ENCODE measurements at places on chromosomes 7 and 10. TPM values are rescaled to one million over a fixed set of nuclear protein-coding genes. Genes with fewer than 3 reads are reported as not detected.

DNA sequence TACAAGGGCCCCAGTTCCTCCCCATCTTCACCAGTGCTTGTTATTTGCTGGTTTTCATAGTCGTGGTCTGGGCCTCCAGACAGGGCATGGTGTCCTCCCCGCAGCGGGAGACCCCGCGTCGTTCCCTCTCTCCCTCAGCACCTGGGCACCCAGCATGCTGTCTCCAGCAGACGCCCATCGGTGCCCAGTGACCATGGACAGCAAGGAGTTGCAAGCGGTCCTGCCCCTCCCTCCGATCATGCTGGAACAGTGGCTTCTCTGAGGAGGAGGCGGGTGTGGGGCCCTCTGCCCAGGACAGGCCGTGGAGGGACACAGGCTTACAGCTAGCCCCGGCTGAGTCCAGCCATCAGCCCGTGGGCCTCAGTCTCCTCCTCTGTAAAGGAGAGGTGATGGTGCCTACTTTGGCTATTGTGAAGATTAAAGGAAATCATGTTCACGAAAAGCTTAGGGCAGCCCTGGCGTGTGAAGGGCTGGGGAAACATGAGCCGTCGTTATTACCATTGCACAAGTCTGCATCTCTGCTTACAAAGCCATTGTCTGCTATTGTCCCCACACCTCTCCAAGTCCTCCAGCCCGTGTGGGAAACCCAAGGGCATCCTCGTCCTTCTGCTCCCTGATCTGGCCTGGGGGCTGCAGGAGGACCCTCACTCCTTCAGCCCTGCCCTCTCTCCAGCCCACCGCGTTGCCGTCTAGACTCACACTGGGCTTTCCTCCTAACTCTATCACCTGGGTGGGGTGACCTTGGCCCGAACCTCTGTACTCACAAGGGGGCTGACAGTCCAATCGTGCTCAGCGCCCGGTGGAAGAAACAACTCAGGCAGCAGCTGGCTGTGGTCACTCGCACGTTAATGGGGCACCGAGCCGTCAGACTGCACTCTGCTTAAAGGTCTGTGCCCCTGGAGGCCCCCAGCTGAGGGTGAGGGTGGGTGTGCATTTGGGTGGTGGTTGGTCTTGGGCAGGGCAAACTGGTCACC, 29.9 kb downstream of the EN2 start:
- no peak for DNase-seq

- DNase-seq, result no peak
These were observed 71.0 kb upstream of the NKX6-2 start for GRCh38 chr10:132856869-132857524.

GRCh38 chr7:46451846-46452245, 530.8 kb upstream of the IGFBP3 start:
- DNase-seq, result no peak

- no peak for DNase-seq
These were observed 45.4 kb downstream of the FAM53B start for GRCh38 chr10:124698545-124699469.

- DNase-seq, result no peak
These were observed 65.9 kb upstream of the SYPL1 start for GRCh38 chr7:106177738-106178592.

AOC1 gene
- not detected for total RNA-seq

ANKRD26 gene
- 5.9 TPM for total RNA-seq

FAM25A gene
- total RNA-seq, result not detected

TRIM50 gene
- total RNA-seq, result not detected

UBTD1 gene
- total RNA-seq, result 20.9 TPM

GPR26 gene
- total RNA-seq, result not detected
